ENCODE measurements at places on chromosomes 13 and 19.

DNA sequence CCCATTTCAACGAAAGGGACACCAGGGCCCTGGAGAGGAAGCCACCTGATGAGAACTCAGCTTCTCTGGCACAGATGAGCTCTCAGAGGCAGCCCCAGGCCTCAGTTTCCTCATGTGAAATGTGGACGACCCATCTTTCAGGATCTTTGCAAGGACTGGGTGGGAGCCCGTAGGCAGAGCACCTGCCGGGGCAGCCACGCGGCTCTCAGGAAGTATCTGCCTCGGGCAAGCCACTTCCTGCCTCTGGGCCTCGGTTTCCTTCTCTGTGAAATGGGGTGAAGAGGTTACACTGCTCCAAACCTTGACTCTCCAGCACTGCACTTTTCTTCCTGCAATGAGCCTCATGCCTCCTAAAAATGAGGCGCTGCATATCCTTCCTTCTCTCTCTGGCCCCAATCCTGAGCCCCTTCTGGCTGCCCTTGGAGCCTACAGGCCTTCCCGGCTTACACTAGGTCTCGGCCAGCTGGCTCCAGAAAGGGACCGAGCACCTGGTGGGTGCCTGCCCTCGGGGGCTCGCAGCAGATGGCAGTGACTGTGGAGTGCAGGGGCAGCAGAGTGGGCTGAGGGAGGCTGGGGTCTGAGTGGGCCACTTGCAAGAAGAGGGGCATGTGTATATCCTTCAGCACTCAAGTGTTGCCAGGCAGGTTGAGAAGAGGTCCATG, 3.5 kb downstream of the SSBP4 start:
- DNase-seq, result no peak

- no peak for DNase-seq
These were observed 20.7 kb downstream of the SAMD4B start for GRCh38 chr19:39362682-39363657.

GRCh38 chr19:5641171-5641570, 18.3 kb downstream of the SAFB start:
- DNase-seq, result no peak

- no peak for DNase-seq
These were observed 83.9 kb upstream of the TSC22D1 start for GRCh38 chr13:44660050-44660449.

DNA sequence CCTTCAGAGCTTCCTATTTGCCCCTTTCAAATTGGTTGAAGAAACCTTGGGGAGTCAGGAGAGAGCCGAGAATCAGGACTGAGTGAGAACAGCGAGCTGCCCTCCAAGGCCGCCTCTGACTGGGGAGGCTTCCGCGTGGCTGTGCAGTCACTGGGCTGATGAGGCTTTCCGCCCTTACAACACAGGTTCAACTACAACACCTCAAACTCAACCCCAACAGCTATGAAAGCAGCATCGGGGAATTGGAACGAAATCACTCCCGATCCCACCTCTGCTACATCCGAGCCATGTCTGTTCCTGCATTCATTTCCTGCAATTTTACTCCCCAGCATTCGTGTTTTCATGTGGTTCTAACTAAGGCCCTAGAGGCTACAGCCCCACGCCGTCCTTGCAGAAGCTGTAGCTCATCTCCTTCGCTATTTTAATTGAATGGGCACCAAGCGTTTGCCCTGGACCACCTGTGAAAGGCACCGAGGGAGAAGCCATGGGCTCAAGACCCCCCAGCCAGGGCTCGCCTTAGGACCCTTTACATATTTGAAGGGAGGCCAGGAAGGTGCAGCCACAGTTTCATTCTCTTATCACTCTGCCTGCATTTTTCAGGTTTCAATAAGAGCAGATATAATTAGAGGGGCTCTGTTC, 12.3 kb upstream of the RASA3 start:
- DNase-seq, result no peak

- peak; percentile 82 for DNase-seq
These were observed 18.5 kb downstream of the LYPD3 start for GRCh38 chr19:43446746-43447489.

DNA sequence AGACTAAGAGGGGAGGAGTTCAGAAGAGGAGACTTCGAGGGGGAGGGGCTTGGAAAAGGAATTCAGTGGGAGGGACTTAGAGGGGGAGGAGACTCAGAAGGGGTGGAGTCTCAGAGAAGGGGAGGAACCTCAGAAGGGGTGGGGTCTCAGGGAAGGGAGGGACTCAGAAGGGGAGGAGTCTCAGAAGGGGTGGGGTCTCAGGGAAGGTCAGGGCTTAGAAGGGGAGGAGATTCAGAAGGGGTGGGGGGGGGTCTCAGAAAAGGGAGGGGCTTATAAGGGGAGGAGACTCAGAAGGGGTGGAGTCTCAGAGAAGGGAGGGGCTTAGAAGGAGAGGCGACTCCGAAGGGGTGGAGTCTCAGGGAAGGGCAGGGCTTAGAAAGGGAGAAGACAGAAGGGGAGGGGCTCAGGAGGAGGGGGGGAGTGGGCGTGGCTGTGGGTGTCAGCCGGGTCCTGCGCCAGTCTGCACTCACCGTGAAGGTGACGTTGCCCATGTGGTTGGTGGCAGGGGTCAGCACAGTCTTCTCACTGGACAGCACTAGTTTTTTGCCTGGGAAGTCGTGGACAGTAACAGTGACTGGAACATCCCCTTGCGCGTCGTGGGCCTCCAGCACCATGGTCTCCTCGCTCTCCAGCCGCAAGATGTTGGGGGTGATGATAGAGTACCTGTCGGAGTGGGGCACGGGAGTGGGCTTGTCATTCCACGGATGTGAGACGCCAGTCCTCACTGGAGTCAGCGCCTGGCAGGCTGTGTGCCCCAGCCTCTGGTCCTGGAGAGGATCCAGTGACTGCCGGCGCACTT, 1.5 kb downstream of the C3 start:
- DNase-seq, result no peak

DNA sequence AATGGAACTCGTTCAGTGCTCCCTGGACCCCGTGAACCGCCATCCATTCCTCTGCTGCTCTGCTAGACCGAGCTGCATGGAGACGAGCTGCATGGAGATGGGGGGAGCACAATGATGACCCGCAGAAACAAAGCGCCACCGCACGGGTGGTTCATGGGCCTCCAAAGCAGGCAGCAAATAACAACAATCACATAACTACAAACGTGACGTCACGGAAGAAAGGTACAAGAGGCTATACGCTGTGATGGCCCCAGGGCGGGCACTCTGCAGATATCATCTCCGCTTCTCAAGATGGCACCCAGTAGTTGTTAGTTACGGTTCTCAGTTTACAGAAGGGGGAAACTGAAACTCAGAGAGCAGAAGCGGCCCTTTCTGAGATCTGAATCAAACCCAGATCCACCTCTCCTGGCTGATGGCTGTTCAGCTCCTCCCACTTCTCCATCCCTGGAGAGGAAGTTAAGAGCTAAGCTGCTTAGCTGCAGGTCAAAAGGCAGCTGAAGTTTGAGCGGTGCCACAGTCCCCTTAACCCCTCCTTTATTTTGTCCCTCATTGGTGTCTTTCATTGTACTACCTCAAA, 1.7 kb downstream of the ATP13A1 start:
- DNase-seq, result no peak

DNA sequence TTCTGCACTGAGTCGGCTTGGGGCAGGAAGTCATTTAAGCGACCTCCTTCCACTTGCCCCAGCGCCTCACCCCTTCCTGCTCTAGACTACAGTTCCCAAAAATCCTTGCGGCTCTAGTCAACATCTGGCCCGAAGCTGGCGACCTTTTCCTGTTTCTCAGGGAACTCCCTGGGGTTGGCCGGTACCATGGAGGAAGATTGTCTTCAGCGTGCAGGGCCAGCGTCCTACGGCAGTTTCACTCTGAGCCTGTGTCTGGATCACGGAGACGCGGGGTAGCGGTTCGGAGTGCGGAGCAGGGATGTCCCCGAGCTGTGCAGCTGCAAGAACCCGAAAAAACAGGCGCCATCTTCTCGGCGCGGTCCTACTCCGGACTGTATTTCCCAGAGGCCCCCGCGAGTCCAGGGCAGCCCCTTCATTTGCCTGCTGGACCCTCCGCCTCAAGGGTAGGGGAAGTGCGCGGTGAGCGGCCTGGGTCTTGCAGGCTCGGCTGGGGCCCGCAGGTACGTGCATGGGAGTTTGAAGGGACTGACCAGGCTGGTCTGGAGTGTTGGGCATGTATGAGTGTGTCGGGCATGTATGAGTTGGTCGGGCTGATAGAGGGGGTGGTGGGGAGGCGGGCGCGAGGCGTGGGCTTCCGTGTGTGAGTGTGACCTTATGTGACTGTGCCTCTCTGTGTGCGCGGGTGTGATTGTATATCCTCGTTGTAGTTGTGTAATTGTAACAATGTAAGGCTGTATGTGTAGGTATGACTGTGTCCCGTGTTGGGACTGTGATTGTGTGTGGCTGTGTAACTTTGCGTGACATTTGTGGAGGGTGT, at the start of gene ZNF383:
Gene ZNF383, plus strand, starts transcription at position 440 of the 817 bp plus-strand sequence. CDS start 12,240 bp downstream, outside the sequence.
- peak; percentile 87 for DNase-seq

DNA sequence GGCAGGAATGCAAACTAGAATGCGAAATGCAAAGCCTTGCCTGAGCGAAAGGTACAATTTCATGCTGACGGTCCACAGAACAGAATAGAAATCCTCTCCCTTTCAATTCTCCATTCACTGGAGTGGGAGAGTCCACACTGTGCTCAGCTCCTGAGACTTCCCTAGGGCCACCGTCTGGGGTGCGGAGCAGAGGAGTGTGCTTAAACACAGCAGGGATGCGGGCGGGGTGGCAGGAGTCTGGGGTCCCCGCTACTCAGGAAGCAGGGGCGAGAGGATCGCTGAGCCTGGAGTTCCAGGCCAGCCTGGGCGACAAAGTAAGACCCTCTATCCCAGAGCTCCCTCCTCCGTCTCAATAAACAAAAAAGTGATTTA, 552 bp upstream of the ZNF816 start:
- DNase-seq, result no peak

GRCh38 chr19:48962849-48963165, 2.3 kb upstream of the FTL start:
- no peak for DNase-seq

- DNase-seq, result no peak
These were observed 7.4 kb downstream of the C19orf25 start for GRCh38 chr19:1471515-1472160.

DNA sequence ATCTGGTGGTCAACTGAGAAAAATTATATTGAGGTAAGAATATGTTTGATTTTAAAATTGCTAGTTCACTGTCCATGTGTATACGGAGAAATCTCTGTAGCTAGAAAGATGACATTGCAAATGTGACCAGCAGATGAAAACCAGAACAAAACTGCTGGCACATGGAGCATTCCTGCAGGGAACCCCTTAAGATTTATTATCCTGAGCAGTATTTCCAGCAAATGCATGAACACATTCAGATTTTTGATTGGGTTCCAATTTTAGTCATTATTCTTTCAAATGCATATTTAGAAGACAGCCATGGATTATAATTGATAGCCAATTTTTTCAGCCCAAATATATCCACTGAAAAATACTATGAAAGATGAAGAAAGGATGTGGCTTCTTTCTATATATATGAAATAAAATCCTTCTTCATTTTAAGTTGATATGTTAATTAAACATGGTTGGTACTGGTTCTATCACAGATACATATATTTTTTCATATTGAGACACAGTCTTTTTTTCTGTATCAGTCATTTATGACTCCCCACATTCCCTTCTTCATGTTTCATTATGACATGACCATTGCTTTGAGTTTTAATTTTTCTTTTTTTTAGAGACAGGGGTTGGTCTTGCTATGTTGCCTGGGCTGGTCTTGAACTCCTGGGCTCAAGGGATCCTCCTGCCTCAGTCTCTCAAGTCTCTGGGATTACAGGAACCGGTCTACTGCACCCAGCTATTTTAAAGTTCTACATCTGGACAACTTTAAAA, 376.5 kb downstream of the KLF12 start:
- no peak for DNase-seq

DNA sequence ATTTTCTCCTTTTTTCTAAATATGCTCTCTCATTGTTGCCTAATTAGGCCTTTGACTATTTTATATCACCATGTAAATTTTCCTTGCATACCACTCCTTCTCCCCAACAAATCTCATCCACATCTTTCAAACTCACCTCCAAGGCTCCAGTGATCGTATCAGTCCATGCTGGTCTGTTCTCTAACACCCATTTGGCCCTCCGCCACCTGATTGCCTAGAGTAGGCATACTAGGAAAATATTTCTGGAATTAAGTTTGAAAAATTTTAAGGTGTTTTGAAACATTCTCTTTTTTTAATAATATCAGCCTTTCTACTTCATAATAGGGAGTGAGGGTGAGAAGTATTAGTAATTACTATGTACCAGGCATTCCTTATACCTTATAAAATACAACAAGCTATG, 473.9 kb downstream of the FGF9 start:
- DNase-seq, result no peak

DNA sequence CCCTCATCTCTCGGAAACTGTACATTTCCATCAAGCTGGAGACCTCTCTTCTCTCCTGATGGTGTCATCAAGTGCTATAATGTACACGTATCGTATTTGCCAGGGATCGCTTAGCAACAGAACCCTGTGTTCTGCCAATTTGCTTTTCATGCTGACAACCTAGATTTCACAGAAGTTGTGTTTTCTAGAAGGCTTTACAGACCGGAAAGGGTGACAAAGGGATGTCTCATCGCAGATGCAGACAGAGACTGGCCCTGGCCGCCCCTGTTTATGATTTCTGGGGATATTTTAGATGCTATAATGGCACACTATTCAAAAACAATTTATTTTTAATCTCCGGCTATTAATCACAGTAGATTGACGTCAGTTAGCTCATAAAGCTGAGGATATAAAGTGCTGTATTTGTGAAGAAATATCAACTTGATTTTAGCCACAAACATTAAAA, 291.4 kb downstream of the IRS2 start:
- no peak for DNase-seq

DNA sequence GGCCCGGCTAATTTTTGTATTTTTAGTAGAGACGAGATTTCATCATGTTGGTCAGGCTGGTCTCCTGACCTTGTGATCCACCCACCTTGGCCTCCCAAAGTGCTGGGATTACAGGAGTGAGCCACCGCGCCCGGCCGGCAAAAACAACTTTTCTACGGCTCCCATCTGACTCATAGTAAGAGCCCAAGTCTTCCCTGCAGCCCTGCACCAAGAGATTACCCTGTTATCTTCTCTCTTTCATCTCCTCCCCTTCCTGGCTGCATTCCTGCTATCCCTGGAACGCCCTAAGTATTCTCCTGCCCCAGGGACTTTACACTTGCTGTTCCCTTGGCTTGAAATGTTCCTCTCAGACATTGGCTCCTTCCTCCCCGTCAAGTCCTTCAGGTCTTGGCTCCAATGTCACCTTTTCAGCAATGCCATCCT, 6.6 kb downstream of the AP2S1 start:
- no peak for DNase-seq

DNA sequence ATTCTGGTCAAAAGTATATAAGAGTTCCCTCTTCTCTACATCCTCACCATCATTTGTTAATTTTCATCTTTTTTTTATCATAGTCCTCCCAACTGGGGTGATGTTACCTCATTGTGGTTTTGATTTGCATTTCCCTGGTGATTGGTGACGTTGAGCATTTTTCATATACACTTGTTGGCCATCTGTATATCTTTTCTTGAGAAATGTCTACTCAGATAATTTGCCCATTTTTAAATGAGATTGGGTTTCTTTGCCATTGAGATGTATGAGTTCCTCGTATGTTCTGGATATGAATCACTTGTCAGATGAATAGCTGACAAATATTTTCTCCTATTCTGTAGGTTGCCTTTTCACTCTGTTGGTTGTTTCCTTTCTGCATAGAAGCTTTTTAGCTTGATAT, 2.4 kb downstream of the CD33 start:
- DNase-seq, result no peak

GRCh38 chr19:7699417-7700401, 2.2 kb downstream of the FCER2 start:
- no peak for DNase-seq

GRCh38 chr19:51688671-51689571, 4.2 kb upstream of the SPACA6 start:
- DNase-seq, result peak; percentile 87

- no peak for DNase-seq
These were observed 65.7 kb downstream of the SLITRK5 start for GRCh38 chr13:87736849-87737385.
